ENCODE measurements at places on chromosomes 2 and 18.

- peak; percentile 58 for DNase-seq
These were observed 49.5 kb downstream of the C2orf42 start for GRCh38 chr2:70141212-70141901.

DNA sequence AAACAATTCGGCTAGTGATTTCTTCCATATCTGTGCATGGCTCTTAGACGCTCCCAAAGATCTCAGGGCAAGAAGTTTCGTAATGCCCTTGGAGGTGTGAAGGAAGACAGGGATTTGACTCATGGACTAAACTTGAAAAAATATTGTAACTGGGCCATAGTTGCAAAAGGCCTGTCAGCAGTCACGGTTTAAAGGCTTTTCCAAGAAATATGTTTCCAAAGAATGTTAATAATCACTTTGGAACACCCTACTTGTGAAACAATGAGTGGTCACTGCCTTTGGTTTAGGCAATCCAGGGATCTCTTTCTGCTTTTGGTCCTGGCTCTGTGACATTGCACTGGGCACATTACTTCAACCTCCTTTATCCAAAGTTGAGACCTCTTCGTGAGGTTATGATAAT lies 102.5 kb upstream of the RASGRP3 start:
- DNase-seq: no peak

- DNase-seq: no peak
These were observed 980 bp downstream of the OBSL1 start for GRCh38 chr2:219570194-219570923.

DNA sequence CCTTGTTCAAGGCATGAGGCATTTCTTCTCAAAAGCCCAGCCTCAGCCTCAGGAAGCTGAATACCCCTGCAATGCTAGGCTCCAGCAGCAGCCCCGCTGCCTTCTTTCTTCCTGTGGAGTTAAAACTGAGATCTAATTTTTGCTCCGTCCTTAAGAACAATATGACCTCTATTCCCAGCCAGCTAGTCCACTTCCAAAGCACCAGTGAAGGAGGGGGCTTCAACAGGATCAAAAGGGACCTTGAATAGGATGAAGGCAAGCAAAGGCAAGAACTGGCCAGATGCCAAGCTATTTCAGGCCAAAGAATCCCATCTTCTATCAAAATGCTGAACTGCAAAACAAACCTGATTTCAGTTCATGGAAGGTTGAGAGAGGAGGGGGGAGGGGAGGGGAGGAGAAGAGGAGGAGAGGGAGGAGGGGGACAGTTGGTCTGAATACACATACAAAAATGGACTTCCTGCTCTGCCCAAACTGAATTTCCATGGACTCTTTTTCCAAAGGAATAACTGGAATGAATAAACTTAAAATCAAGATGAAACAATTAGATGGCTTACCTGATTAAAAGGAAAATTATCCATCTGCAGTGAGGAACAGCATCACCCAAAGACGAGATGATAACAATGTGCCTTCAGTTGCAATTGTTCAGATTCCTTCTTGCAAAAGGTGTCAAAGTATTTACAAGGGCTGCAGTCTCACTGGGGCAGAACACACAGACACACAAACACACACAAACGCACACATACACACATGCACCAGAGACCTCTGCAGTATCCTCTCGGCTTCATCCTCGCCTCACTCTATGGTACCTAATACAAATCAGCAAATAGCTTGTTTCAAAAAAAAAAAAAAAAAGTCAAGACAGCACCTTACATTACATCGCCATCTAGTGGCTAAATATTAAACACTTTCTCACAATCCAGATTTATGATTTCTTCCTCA lies at the start of gene SCN1A:
Gene SCN1A (minus strand): TSS at position 804 of the 939 bp plus-strand sequence. CDS start 54,399 bp downstream, outside the sequence.
- DNase-seq: peak; percentile 69

DNA sequence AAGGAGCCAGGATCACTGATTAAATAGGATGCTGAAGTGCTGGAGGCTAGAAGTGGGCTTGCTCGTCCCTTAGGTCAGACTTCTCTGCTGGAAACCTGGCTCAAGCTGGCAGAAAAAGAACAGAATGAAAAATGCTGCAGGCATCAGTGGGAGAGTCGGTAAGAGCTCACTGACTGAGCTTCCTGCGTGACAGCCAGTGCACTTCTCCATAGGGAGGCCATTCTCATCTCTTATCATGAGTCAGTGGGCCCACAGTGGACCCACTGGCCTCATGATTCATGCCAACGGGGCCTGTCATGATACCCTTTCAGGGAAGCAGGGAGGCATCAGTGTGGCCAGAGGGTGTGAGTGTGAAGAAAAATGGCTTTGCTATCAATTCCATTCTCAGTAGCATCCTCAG lies 498.2 kb downstream of the PTPRM start:
- no peak for DNase-seq

DNA sequence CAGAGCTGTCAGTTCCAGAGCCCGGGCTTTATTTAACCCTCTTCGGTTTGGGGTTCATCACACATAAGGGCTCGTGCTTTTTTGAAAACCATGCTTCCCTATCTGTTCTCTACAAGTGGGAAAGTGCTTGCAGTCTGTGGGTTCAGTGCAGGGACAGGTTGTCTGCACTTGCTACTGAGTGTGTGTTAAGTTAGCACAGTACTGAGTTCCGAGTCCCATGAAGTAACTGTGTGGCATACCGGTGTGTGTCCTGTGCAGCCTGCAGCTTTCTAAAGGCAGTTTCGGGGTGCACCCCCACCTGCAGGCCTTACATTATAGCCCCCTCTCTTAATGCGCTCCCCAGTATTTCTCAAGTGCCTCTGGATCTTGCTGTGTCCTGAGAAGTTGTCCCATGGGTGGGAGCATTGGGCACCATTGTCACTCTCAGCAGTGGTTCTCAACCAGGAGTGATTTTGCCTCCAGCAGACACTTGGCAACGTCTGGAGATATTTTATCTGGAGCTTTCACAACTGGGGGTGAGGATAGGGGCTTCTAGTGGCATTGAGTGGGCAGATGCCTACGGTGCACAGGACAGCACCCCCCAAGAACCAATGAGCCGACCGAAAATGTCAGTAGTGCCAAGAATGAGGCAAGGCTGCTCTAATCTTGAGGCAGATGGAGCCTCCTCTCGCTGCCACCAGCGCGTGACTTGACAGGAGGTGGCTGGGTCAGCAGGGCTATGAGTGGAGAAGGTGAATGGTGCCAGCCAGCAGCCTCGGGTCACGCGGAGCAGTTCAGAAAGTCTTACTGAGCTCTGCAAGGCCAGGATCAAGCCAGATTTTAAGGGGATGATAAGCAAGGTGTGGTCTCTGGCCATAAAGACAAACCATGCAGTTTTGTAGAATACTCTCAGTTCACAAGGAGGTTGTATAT lies 152.2 kb downstream of the SMAD7 start:
- DNase-seq: no peak

- no peak for DNase-seq
These were observed 96.8 kb downstream of the PRKCE start for GRCh38 chr2:45748239-45748638.

DNA sequence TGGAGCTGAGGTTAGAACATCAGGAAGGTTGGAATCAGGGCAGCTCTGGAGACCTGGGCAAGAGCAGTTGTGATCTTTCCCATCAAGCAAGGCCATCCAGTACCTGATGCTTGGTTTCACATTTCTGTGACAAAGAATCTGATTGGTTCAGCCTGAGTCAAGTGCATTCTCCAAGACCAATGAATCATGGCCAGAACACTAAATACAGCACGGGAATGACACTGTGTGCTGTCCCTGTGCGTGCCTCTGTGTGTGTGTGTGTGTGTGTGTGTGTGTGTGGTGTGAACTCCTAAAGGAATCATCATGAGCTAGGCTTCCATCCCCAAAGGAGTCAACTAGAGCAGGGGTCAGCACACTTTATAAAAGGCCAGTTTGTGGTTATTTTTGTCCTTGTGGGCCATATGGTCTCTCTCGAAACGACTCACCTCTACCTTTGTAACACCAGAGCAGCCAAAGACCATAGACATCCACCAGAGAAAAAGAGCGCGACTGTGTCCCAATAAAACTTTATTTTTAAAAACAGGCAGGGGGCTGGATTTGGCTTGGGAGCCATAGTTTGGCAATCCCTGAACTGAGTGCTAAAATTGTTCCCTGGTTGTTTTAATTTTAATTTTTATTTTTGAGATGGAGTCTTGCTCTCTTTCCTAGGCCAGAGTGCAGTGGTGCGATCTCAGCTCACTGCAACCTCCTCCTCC lies 99.7 kb downstream of the INHBB start:
- DNase-seq: no peak

- DNase-seq: no peak
These were observed 19.9 kb upstream of the NEDD4L start for GRCh38 chr18:58024139-58024538.

DNA sequence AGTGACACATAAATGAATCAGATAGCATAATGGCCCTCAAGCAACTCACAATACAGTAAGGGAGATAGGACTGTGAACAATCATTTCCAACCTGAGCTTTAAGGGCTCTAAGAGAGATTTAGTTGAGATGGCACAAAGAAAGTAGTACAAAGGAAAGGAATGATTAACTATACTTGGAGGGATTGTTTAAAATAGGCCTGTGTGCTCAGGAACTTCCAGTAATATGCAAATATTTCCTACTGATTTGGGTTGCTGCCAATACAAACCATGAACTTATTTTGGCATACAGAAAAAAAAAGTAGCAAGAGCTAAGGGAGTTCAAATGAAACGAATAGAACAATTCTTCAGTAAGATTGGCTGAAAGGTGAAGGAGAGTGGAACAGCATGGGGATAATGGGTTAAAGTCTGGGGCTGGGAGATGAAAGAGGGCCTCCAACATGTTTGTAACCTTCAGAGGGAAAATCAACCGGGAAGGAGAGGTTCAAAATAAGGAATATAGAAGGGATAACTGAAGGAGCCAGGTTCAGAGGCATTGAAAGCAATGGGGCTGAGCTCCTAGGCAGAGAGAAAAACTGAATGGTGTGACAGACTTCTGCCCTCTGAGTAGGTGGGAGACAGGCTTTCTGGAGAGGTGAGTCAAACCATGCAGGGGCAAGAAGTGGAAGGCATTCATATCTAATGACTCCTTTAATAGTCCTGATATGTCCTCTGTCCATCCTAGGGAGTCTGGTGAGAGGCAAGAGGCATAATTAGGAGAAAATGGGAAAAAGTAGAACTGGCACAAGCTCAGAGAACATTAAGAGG lies 83.5 kb downstream of the DNAH7 start:
- DNase-seq: no peak

Measured in Kasumi-1 (cell line).